Frontal cortex (tissue), 4 donors: ENCODE measurements at places on chromosomes 6 and 20. TPM values are rescaled to one million over a fixed set of nuclear protein-coding genes. Genes with fewer than 3 reads are reported as not detected.

GRCh38 chr20:23092861-23093495 is 6.9 kb upstream of the CD93 start:
- no peak for DNase-seq

- no peak for DNase-seq
Observed at GRCh38 chr6:75154973-75155372, 50.9 kb downstream of the COL12A1 start.

DNA sequence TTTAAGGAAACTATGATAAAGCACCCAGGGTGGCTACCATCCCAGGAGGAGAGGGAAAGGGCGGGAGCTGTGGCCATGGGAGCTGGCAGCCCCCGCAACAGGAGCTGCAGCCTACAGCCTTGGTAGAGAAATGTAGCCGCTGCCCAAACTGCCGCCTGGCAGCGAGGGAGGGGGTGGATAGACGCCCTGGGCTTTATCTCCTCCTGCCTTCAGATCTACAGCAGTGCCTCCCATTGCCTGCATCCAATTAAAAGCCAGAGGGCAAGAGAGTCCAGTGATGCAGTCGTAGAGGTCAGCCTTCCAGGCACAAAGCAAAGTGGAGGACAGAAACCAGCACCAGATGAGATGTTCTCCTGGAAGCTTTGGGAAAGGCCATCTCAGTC is 35.0 kb upstream of the ZFAND3 start:
- peak; percentile 27 for DNase-seq

GRCh38 chr6:55397986-55398385 is 70.7 kb downstream of the GFRAL start:
- no peak for DNase-seq

DNA sequence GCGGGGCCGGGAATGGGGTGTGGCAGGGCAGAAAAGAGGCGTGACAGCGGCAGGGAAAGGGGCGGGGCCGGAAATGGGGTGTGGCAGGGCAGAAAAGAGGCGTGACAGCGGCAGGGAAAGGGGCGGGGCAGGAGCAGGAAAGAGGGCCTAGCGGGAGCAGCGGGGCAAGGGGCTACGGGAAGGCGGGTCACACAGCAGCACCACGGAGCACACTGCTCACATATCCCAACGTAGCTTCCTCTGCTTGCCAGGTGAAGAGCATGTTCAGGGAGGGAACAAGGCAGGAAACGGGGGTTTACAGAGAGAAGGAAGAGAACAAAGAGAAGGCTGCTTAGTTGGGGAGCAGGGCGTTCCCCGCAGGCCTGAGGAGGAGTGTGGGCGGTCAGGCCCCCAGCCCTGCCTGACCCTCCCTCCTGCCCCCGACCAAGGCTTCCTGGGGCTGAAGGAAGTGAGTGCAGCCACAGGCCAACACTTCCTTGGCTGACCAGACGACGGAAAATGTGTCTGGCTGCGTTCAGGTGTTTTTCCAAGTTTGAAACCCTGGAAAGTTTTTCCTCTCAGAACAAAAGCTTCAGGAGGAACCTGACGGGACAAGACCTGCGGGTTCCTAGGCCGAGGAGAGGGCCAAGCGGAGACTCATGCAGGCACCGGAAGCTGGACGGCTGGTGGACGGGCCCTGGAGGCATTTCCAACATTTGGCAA is 13.8 kb downstream of the UCKL1 start:
- DNase-seq, result no peak

DNA sequence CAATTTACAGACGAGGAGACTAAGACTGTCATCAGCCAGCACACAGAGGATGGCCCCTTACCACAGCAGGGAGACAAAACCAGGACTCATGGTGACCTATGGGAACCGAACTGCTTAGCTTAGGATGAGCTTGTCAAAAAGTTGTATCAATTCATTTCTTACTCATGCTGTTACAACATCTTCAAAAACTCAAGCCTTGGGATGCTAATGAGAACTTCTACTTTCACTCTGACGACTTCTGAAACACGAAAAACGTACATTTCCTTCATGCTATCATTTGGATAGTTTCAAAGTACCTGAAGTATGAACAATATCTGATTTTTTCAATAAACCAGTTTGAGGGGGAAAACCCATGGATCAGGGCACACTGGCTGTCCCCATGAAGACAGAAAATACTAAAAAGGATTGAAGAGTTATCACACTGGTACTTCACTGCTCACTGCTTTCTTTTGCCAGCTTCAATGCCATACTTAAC is 31.9 kb downstream of the HIVEP2 start:
- no peak for DNase-seq

DNA sequence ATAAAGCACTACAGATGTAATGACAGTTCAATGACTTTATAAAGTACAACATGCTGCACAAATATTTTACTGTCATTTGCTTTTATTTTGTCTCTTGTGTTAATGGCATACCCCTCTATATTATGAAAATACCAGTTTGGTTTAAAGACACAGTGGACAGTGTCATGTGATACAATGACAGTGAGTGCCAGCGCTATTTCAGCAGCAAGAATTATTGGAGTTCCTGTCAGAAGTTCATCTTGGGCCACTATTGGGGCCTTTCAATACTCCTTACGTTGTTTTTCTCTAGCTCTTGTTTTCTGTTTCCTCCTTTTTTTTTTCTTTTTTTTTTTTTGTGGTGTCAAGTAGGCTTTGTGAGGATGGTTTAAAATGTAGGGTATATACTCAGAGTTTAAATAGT is 232.5 kb downstream of the FARS2 start:
- DNase-seq, result no peak

GRCh38 chr20:12638633-12639312 is 370.0 kb upstream of the SPTLC3 start:
- no peak for DNase-seq

GRCh38 chr20:3590164-3590563 is 73.0 kb downstream of the GFRA4 start:
- no peak for DNase-seq

- DNase-seq, result no peak
Observed at GRCh38 chr6:149499066-149499465, 14.3 kb upstream of the ZC3H12D start.

DNA sequence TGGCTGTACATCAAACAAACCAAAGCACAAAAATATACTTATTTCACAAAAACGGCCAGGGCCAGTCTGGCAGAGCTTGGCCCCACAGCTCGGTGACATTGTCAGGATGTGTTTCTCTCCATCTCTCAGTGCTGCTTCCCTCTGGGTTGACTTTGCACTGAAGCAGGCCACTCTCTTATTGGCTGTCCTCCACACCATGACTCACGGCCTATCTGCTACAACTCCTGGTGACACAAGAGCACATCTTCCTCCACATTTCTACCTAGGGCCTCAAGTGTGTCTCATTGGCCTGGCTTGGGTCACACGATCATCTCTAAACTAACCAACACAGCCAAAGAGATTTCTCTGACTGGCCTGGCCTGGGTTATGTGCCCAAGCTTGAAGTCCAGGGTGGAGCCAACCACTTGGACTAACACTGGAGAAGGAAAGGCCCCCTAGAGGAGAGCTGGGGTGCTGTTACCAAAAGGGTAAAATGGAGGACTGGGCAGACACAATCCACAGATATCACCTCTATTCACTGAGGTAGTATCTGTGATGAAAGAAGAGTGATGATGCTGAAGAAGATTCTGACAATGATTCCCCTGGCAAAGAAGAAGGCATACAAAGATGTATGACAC is 159.8 kb upstream of the TSHZ2 start:
- no peak for DNase-seq

DNA sequence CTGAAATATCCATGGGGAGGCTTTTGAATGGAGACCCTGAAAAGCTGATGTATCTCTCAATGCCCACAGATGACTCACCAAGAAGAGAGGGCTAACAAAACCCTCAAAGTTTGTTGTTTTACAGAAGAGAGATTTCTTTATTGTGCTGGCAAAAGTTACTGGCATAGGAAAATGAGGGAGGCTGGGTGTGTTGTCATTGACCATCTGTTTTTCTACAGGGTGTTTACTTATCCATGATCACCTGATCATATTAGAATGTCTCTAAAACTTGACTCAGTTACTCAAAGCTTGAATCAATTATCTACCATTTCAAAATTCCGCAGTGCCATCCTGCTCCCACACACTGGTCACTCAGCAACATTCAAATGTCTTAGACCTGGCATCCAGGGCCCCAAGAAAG is 9.8 kb downstream of the NCOA6 start:
- no peak for DNase-seq

- no peak for DNase-seq
Observed at GRCh38 chr6:13080462-13081188, 247.7 kb downstream of the TBC1D7 start.

CLVS2 gene
- total RNA-seq, result 34.2 TPM

AGPAT4 gene
- total RNA-seq, result 44.4 TPM

GPRC6A gene
- total RNA-seq, result not detected

OR2H1 gene
- total RNA-seq, result under 0.01 TPM

PAK5 gene
- total RNA-seq, result 33.0 TPM

SIRPA gene
- 6.1 TPM for total RNA-seq

BTNL2 gene
- total RNA-seq, result not detected

RHAG gene
- total RNA-seq, result 0.41 TPM
